Effector memory CD8-positive, alpha-beta T cell (primary cell): ENCODE measurements at places on chromosomes 5 and 9.

- DNase-seq, result no peak
Observed at GRCh38 chr9:103037508-103038477, 42.7 kb downstream of the CYLC2 start.

- no peak for DNase-seq
Observed at GRCh38 chr5:63553073-63553472, 409.2 kb downstream of the HTR1A start.

DNA sequence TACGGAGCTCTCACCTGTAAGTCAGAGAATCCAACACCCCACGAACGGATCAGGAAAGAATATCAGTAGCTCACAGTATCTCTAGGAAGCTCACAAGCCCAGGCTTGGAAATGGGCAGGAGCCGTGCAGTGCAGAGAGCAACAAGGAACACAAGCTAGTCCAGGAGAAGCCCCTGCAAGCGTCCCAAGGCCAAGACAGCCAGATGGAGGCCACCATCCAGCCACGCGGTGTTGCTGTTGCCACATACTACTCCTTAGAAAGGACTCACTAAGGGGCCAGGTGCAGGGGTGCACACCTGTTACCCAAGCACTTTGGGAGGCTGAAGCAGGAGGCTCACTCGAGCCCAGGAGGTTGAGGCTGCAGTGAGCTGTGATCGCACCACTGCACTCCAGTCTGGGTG lies 15.4 kb upstream of the VAV2 start:
- DNase-seq, result no peak

DNA sequence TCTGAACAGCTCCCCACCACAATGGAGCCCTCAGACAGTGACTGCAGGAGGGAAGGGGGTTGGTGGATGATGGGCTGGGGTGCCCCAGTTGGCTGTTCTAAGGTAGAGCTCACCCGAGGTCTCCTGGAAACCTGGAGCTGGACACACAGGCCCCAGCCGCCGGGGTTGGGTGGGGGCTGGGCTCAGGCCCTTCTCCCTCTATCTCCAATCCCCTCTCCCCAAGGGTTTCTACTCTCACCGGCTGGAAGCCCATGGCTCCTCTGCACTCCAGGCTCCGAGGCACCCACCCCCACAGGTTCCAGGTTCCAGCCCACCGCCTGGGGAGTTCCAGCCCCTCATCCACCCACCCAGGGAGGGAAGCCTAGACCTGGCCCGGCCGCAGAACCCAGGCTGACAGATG lies 766 bp downstream of the NR5A1 start:
- no peak for DNase-seq

DNA sequence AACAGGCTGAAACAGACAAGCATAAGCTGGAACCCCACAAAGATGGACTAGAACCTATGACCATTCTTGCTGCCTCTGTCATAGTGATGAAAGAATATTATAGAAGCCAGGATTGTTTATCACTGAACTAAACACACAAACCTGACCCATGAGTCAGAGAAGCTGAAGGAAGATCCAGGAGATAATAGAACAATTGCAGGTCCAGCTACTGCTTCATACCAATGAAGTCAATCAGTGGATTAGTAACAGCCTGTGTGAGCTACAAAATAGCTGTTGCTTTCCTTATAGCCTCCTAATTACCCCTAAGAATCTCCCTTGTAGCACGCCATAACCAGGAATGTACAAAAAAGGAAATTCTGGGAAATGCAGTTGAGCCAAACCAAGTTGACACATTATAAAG lies 459.9 kb upstream of the ZNF462 start:
- no peak for DNase-seq

- DNase-seq, result no peak
Observed at GRCh38 chr5:126881821-126882600, 105.1 kb downstream of the LMNB1 start.

GRCh38 chr5:169424670-169425378 lies 123.9 kb upstream of the SLIT3 start:
- DNase-seq, result no peak

- no peak for DNase-seq
Observed at GRCh38 chr9:94872891-94873511, 146.5 kb downstream of the AOPEP start.

GRCh38 chr5:180825768-180826525 lies 23.3 kb upstream of the MGAT1 start:
- DNase-seq, result no peak

DNA sequence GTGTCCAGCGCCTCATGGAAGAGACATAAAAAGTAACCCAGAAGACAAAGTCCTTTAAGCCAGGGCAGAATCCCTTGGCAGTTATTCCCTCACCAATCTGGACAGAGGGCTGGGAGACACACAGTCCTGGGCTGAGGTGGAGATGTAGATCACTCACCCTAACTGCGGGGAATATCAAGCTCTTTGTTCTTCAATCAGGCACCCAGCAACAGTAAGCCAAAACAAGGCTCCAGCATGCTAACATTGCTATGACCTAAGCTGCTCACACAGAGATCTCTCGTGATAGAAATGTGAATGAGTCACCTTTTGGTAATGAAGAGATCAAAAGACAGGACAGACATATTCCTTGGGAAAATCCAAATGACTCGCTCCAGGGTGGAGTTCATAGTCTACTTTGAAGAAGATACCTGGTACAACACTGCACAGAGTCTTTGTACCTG lies 101.3 kb downstream of the FBN2 start:
- DNase-seq, result no peak

DNA sequence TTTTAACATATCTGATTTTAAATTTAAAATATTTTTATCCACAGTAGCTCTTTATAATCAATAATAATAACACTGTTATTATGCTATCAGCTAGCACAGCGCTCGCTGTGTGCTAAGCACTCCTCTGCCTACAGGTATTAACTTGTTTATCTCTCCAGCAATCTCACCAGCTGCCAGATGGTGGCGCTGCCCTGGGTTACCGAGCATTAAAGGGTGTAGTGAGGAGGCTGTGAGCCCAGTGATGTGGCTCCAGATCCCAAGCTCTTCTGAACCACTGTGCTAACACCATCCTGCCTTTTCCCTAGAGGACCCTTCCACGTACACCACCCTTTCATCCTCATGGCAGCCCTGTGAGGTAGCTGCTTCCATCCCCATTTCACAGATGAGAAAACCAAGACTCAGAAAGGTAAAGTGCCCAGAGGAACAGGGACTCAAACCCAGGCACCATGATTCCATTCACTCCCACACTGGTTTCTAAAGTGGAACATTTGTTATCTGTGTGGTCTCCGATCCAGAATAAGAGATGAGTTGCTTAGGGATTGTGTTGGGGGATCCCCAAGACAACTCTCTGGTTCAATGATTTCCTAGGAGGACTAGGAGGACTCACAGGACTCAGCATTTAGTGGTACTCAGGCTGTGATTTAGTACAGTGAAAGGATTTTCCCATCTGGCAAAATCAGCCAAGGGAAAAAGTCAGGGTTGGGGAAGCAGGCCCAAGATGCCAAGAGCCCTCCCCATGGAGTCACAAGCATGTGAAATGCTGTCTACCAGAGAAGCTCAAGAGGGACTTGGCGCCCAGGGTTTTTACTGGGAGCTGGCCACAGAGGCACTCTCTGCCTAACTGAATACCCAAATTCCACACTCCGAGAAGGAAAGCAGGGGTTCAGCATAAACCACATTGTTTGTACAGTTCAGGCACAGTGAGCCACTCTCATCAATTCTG lies 7.0 kb downstream of the IGFBPL1 start:
- DNase-seq, result no peak

DNA sequence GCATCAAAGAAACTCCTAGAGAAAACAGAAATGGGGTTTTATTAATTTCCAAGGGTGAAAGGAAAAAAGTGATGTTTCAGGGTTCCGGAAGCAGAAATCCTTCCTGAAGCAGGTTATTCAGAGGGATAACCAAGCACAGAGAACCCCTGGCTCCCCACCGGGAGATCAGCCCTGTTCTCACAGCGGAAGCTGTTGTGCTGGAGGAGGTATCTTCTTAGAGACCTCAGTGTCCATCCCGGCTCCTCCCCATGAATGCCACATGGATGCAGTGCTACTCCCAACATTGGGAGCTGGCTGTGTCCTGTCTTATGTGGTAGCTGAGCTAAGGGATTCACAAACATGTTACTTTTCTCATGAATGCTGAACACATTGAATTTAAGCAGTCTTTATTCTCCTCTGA lies 80.9 kb upstream of the IRX2 start:
- no peak for DNase-seq

DNA sequence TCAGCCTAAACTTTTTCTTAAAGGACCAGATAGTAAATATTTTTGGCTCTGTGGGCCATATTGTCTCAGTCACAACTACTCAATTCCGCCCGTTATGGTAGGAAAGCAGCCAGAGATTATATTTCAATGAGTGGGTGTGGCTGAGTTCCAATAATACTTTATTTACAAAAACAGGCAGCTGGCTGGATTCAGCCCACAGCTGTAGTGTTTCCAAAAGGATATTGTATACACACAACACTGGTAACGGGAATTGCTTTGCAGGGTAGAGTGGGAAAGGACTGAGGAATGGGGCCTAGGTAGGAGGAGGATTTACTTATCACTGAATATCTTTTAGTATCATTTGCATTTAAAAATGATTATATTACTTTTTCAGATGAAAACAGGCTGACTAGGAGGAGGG lies 21.0 kb downstream of the GCNT4 start:
- DNase-seq, result no peak

- no peak for DNase-seq
Observed at GRCh38 chr5:159906943-159907342, 9.3 kb upstream of the ADRA1B start.

DNA sequence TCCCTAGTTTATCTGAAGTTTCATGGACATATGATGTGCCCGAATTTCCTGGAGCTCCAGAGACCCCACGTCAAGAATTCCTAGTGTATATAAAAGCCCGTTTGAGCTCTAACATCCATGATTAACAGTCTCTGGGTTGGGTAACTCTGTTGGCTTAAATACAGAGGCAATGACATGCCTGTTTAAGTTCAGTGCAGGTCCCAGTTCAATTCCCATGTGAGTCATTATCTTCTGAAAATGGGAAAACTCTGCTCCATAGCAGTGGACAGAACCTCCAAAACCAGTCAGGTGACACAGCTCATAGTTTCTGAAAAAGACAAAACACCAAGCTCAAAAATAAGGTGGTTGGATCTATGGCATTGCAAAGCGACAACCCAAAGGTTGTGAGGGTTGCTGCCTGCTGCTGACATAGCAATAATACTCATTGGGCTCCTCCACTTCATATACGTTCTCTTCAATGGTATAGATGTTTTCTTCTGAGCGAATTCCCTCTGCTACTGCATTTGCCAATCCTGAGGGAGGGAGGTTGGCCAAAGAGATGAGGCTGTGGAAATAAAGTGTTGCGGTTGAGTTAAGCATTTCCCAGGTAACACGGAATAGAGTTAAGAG lies 22.0 kb downstream of the HAVCR2 start:
- no peak for DNase-seq

DNA sequence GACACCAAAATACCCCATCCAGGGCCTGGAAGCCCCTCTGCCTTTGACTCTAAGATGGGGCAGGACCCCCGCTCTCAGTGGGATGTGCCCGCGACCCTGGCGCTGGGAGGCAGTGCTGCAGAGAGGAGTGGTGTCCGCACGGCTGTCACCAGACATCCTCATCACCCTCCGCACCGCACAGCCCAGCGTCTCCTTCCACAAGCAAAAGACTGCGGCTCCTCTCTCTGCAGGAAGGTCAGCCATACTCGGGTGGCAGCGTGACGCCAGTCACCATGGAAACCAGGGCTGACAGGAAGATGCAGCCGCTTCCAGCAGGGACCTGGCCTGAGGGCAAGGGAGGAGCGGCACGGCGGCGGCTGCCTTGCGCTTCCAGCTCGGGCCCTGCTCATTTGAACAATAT lies 17.1 kb upstream of the SLC6A3 start:
- no peak for DNase-seq

GRCh38 chr5:93342563-93343061 lies 238.4 kb downstream of the NR2F1-AS1 start:
- DNase-seq, result no peak

DNA sequence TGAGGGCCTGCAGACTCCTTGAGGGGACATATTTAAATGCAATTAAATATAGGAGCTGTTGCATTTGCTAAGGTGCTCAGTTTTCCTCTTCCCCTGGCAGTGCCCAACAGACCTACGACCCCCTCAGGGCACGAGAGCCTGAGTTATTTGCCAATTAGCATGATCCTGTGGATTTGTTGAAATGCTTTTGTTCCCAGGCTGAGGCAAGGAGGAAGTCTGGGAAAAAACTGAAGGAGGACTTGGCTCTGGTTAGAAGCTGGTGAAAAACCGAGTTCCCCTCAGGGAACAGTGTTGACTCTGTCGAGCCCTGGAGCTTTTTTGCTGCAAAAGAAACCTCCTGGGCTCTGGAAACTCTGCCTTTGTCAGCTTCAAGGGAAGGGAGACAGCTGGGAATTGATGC lies 103.6 kb upstream of the SHB start:
- no peak for DNase-seq

GRCh38 chr5:128869970-128870369 lies 95.3 kb upstream of the SLC27A6 start:
- no peak for DNase-seq

DNA sequence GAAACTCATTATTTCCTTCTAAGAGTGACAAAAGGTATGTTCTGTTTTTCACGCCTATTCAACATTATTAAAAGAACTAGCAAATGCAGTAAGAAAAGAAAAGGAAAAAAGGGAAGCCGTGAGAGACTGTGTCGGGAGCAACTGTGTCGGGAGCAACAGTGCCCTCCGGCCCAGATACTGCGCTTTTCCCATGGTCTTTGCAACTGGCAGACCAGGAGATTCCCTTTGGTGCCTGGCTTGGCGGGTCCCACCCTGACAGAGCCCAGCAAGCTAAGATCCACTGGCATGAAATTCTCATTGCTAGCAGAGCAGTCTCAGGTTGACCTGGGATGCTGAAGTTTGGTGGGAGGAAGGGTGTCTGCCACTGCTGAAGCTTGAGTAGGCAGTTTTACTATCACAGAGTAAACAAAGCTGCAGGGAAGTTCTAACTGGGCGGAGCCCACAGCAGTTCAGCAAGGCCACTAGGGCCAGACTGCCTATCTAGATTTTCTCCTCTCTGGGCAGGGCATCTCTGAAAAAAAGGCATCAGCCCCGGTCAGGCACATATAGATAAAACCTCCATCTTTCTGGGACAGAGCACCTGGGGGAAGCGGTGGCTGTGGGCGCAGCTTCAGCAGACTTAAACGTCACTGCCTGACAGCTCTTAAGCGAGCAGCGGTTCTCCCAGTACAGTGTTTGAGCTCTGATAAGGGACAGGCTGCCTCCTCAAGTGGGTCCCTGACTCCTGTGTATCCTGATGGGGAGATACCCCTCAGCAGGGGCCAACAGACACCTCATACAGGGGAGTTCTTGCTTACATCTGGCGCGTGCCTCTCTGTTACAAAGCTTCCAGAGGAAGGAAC lies 1237.4 kb upstream of the CDH18 start:
- no peak for DNase-seq

DNA sequence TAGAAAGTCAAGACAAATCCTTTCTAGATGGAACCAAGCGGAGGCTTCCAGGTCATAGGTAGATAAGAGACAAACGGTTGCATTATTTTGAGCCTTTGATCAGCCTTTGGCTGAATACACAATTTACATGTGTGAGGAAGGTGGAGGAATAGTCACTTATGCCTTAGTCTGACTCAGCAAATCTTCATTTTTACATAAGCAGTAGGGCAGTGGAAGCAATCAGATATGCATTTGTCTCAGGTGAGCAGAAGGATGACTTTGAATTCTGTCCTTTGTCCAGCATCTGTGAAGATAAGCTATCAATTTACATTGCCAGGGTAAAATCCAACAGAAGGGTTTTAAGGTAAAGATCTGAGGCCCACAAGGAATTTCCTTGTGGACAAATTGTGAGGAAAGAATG lies 23.8 kb downstream of the TUSC1 start:
- DNase-seq, result no peak

GRCh38 chr5:5398071-5398470 lies 24.4 kb upstream of the ICE1 start:
- DNase-seq, result no peak

- DNase-seq, result no peak
Observed at GRCh38 chr5:27532305-27532704, 493.9 kb upstream of the CDH9 start.

GRCh38 chr5:158175934-158176481 lies 317.1 kb upstream of the CLINT1 start:
- no peak for DNase-seq
